ENCODE measurements at places on chromosomes 7 and 10.

GRCh38 chr7:6367701-6368211 is 80.0 kb downstream of the DAGLB start:
- DNase-seq = peak; percentile 46

GRCh38 chr7:5388273-5388901 is 35.2 kb downstream of the TNRC18 start:
- no peak for DNase-seq

GRCh38 chr10:59888781-59889435 is 17.4 kb downstream of the CCDC6 start:
- no peak for DNase-seq

DNA sequence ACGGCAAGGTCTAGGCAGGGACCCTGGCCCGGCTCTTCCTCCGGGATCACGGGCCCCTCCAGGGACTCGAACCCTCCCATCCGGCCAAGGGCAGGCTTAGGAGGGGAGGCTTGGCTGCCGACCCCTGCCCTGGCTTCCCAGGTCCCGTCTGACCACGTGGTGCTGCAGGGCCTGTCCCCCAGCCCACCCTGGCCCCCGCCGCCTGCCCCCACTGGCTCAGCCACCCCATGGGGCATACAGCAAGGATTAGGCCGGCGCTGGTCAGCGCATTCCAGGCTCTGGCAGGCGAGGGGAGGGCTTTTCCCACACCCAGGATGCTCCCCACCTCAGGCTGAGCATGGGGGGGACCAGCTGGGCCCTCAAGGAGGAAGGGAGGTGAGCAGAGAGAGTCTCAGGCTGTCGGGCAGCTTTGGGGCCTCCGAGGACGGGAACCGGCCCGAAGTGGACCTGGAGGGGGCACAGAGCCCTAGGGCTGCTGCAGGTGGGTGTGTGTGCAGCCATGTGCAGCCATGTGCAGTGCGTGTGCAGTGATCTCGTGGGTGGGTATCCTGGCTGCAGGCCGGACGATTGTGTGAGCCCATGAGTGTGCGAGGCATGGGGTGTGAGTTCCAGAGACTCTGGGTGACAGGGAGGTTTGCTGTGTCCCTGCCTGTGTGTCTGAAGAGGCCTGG is 713 bp upstream of the GRIFIN start:
- no peak for DNase-seq

GRCh38 chr10:85761906-85762445 is 604.6 kb downstream of the GRID1 start:
- DNase-seq = no peak

DNA sequence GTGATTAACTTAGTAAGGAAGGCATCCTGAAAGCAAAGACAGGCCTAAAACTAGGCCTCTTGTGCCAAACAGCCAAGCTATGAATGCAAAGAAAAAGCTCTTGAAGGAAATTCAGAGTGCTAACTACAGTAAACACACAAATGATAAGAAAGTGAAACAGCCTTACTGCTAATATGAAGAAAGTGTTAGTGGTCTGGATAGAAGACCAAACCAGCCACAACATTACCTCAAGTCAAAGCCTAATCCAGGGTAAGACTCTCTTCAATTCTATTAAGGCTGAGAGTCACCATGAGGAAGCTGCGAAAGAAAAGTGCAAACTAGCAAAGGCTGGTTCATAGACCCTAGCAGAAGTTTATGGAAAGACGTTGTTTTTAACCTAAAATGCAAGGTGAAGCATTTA is 66.0 kb downstream of the IPMK start:
- no peak for DNase-seq

DNA sequence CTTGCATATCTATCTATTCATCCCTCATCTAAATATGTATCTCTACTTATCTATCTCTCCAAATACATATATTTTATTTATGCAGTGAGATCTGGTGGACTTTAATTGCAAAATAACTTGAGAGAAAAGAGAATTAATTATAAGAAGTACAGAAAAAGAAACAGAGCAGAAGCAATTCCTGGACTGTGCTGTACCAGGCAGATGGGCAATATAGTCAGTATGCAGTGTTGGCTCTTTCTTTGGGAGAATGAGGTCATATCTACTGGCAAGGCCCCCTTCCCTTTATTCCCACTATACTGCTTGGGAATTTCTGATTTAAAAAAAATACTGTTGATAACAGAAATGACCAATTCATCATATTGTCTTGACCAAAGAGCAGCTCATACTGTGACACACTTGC is 49.0 kb upstream of the TOMM7 start:
- no peak for DNase-seq

DNA sequence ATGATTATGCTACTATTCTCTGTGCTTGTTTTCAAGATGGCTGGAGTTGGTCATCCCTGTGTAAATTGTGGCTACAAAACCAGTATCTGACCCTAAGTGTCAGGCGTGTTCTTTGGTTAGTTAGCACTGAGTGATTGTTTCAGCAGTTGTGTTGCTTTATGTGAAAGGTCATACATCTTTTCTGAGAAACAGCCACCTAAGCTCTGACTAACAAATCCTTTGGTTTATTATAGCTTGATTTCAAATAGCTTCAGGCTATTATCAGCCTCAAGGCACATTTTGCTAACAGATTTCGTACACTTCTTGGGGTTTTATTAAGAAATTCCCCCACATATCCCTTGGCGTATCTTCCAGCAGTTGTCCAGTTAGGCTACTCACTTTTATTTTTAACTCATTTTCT is 4.8 kb upstream of the ADRB1 start:
- DNase-seq = no peak

DNA sequence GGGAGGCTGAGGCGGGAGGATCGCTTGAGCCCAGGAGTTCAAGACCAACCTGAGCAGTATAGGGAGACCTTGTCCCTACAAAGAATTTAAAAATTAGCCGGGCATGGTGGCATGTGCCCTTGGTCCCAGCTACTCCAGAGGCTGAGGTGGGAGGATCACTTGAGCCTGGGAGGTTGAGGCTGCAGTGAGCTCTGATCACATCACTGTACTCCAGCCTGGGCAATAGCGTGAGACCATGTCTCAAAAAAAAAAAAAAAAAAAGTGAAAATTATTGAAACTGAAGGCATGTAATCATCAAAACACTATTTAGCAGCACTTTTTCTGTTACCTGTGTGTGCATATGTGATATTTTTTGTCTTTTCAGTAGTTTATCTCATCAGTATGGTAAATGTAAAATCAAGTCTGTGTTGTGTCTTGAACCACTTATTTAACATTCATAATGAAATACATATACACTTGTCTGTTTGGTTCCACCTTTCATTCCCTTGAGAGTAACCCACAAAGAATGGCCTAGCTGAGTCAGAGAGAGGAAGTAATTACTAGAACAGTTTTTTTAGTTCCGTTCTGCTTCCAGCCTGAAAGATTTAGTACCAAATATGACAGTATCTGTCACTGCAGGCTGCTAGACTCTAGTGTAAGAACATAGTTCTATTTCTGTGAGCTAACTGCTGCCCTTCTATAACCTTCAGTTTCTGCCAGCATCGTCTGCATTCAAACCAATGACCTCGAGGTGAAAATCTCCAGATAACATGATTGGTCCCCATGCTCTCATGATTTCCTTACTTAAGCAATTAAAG is 68.6 kb downstream of the MMRN2 start:
- DNase-seq = peak; percentile 73

All from fibroblast of skin of back (primary cell).